ENCODE measurements at places on chromosomes 1 and 21.

GRCh38 chr1:232317350-232317749 is 312.6 kb downstream of the SIPA1L2 start:
- DNase-seq = no peak

DNA sequence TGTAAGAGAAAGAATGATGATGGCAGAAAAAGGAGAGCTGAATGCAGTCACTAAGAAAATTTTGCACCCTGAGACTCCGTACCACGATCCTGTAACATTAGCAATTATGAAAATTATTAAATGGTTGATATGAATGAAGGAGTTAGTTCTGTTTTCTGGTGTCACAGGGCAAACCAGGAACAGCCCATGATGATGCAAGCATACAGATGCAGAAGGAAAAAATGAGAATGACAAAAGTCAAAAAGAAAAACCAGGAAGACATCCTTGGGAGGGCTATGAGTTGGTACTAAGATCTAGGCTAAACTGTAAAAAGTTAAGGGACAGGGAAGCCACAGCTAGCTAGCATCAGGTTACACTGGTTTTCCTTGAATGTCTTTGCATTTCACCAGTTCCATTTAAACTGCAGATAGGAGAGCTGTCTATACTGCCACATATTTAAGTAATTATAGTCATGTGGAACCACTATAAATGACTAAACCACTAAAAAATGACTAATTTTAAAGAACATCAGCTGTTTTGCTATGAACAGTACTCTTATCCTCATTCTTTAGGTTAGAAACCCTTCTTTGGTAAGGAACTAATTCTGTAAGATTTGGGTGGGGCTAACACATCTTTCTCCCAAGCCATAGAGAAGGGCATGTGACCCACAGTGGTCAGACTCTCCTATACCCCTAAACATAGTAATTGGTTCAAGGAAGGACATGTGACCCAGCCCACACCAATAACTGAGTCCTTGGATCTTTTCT is 11.4 kb downstream of the DOCK7 start:
- DNase-seq = no peak

DNA sequence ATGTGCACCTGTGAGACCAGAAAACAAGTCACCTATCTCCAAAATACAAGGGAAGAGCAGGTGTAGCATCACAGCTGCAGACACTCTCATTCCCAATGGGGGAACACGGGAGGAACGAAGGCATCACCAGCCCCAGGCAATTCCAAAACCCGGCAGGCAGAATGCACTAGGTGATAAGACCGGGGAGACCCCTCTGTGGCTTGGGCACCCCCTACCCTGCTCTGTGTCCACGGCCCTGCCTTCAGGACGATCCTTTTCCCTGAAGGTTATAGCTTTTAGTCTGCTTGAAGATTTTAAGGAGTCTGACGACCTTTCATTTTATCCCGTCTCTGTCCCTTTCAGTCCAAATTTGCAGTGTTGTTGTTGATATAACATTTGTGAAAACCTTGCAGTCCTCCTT is 19.2 kb downstream of the TRPM2 start:
- DNase-seq = no peak

DNA sequence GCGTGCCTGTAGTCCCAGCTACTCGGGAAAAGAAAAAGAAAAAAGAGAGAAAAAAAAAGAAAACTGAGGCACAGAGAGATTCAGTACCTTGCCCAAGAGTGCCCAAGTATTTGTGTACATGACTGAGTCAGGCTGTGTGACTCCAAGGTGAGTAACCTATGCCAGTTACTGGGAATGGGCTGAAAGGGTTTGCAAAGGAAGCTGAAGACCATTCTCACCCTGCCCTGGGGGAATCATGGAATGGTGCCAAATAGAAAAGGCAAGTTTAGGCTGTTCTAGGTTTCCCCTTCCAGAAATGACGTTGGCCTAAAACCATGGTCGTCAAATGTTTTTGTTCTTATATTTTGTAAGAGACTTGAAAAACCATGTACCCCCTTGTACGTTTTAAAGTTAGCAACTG is 37.9 kb upstream of the LRIG2 start:
- DNase-seq = no peak

- no peak for DNase-seq
Observed at GRCh38 chr1:241808265-241808664, 39.7 kb upstream of the EXO1 start.
